ENCODE measurements at places on chromosomes 5 and 9. TPM values are rescaled to one million over a fixed set of nuclear protein-coding genes. Genes with fewer than 3 reads are reported as not detected.

GRCh38 chr9:138078846-138079245 is 201.3 kb downstream of the CACNA1B start:
- no peak for DNase-seq

DNA sequence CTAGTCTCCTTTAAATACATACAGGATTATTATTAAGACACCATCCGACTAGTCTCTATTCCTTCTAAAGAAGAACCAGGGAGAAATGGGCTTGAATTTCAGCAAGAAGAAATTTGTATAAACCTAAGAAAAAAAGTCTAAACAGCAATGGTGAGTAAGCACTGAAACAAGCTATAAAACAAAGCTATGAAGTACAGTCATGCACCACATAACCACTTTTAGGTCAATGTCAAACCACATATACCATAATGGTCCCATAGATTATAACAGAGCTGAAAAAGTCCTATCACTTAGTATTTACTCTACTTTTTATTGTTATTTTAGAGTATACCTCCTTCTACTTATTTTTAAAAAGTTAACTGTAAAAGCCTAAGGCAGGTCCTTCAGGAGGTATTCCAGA is 102.0 kb upstream of the NFIB start:
- DNase-seq = no peak

DNA sequence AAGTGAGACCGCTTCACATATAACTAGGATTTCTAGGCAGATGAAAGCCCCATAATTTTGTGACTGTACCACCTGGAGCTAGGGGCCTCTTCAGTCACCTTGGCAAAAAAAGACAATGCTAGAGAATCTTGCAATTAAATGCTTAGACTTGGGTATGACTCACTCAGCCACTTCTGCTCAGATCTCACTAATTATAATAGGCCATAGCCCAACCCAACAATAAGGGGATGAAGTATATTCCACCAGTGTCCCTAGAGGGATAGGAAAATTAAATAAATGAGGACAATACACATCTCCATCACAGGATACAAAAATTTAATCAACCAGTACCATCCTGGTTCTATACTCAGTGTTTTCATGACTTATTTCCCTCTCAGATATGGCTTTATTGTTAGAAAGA is 1079.9 kb upstream of the C9orf72 start:
- DNase-seq = no peak

Gene SV2C
- 0.14 TPM for polyA plus RNA-seq

Gene PCDHGB7
- 1.1 TPM for polyA plus RNA-seq

DNA sequence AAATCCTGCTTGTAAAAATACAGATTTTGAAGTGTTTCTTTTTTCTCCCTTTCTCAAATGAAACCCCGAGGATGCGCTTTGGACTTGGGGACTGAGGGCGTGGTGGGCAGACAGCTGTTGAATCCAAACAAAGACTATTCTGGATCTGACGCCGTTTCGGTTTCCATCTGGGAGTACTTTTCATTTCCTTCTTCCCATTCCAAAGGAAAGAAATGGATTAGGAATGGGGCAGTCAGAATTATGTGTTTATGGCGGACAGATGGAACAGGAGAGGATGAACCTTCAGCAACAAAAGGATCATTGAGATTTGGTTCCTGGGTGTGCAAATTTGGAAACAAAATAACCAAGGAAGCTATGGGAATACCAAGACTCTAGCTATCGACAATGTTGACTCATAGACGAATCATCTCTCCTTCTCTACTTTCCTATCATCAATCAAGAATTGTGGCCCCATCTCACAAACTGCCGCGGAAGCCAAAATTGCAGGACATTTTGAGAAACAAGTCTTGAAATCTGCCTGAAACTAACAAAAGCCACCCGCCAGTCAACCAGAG is 300.6 kb downstream of the PARP8 start:
- DNase-seq = no peak

- no peak for DNase-seq
Measured at GRCh38 chr5:34005211-34005610, 2.6 kb downstream of the AMACR start.

Gene BAAT
- 1.4 TPM for polyA plus RNA-seq

GRCh38 chr5:130102375-130102774 is 198.1 kb downstream of the CHSY3 start:
- no peak for DNase-seq

All from pancreas (tissue), 10 donors.